ENCODE measurements at places on chromosomes 2 and 18. TPM values are rescaled to one million over a fixed set of nuclear protein-coding genes. Genes with fewer than 3 reads are reported as not detected.

GRCh38 chr2:177211576-177212105, 953 bp upstream of the HNRNPA3 start:
- no peak for DNase-seq

- DNase-seq, result no peak
Observed at GRCh38 chr2:233857511-233858141, 3.3 kb upstream of the HJURP start.

DSG3 gene
- 223 TPM for total RNA-seq

ZSCAN30 gene
- 9.6 TPM for total RNA-seq

FLACC1 gene
- total RNA-seq, result 1.0 TPM
